Left kidney (tissue), 8 donors: ENCODE measurements at places on chromosomes 16 and 17. TPM values are rescaled to one million over a fixed set of nuclear protein-coding genes. Genes with fewer than 3 reads are reported as not detected.
A peak's percentile ranks its signal among the peaks of the same experiment; 100 is the strongest.

- no peak for DNase-seq
Measured at GRCh38 chr17:18321309-18321708, 6.2 kb downstream of the SMCR8 start.

GRCh38 chr17:44934745-44935105 lies 12.8 kb downstream of the KIF18B start:
- no peak for DNase-seq

GRCh38 chr16:84738255-84739038 lies 38.6 kb downstream of the USP10 start:
- DNase-seq, result peak; percentile 65

GRCh38 chr16:28910086-28911031 lies 14.7 kb downstream of the RABEP2 start:
- DNase-seq, result no peak

DNA sequence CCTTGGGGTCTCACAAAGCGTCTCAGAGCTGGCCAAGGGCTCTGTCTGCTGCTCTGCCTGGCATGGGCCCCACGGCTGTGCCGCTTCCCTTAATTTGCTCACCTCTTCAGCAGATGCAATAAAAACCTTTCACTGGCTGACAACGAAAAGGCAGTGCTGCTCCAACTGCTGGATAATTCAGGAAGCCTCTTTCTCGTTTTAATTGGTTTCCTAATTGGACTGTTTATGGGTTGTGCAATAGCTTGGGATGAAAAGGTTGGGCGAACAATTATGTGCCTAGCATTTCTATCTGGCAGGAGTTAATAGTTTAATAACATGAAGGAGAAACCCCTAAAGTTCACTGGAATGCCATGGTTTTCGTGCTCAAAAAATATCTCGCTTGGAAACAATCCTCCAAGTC lies 234.1 kb upstream of the IRX5 start:
- no peak for DNase-seq

DNA sequence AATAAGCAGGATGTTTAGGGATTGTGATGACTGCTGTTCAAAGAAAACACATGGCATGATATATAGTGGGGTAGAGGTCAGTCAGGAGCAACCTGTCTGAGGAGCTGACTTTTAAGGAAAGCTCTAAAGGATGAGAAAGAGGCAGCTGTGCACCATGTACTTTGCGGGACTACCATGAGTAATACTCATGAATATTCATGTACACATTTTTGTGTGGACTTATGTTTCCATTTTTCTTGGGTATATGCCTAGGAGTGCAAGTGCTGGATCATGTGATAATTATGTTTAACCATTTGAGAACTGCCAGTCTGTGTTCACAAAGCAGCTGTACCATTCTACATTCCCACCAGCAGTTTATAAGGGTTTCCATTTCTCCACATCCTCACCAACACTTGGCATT lies 35.8 kb downstream of the BEAN1 start:
- DNase-seq, result no peak

- no peak for DNase-seq
Measured at GRCh38 chr16:2894231-2894630, 11.2 kb downstream of the FLYWCH2 start.

SHBG gene
- polyA plus RNA-seq, result 2.8 TPM

CYBA gene
- polyA plus RNA-seq, result 84.5 TPM

CHST5 gene
- 1.1 TPM for polyA plus RNA-seq
